ENCODE measurements at places on chromosomes 2 and 18.

DNA sequence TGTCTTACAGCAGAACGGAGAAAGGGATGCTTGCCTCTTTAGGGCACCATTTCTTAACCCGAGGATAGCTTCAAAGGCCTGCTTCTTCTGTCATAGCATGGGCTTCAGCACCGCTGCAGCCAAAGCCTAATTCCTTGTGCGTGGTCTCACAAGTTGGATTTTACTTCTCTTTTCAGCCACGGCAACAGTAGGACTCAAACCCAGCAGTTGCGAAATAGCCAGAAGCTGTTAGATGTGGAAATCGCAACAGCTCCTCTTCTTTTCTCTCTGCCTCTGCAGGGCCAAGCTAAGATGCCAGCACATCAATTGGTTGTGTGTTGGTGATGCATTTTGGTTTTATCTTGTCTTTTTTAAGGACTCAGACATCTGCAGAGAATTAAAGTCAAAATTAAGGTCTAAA is 3.1 kb downstream of the NRXN1 start:
- no peak for DNase-seq

DNA sequence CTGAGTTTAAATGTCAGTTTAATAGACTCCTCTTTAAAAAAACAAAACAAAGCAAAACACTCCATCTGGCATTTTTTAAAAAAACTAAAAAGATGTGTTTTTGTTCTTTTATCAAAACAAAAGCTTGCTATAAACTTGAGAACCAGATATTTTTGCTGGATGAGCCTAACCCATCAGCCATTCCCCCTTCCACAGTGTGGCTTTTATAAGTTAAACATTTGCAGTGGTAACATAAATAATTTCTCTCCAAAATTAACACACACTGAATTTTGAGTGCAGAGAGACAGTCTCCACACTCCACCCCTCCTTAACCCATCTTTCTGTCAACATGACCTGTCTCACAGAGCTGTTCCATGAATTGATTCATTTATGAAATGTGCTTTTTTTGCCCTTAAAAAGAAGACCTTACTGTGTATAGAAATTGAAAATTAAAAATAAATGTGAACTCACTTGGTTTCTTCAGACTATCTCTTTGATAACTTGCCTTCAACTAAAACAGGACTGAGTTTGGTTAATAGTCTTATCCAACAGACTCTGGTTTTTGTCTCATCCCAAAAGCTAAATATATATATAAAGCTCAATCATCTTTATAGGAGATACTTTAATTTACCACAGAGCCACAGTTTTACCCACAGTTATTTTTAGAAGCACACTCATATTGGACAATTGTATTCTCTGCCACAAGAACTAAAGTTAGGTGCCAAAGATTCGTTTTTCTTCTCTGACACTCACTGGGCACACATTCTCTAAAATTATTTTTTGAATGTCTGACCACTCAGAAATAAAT is 64.8 kb upstream of the STK39 start:
- no peak for DNase-seq

DNA sequence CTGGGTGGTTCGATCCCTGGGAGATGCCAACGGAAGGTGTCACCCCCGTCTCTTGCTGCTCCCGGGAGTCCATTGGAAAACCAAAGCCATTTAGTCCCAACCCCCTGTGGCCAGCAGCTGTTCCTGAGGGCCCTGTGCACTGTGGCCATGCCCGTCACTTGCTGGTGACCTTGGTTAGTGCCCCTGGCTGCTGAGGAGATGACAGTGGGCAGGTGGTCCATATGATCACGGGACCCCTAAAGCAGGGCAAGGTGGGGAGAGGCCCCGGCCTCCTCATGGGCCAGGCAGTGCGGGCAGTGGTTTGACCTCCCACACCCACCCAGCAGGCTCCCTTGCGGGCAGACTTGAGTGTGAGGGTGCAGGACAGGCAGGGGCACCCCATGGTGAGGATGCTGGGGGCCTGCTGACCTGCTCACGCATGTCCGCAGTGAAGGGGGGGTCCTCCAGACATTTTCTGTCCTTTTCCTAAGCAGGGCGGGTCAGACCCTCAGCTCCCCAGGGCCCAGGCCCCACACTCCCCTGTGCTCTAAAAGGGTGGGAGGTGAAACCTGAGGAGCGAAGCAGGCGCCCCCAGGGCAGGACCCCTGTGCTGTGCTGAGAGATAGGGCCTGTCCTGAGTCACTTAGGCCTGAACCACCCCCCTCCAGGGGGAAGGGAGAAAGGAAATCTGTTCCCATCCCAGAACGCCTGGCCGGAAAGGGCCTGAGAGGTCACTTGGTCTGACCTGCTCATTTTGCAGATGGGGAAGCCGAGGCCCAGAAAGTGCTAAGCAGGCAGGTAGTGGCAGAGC is 6.8 kb downstream of the ITM2C start:
- DNase-seq: no peak

GRCh38 chr2:210092791-210093190 is 78.4 kb downstream of the KANSL1L start:
- no peak for DNase-seq

- no peak for DNase-seq
These were observed at the start of gene ZAP70 for GRCh38 chr2:97713296-97714083. Gene ZAP70 (plus strand): TSS chr2:97713576. CDS start chr2:97724037, 10,461 bp downstream.

GRCh38 chr2:95158441-95158840 is 1.2 kb downstream of the ZNF514 start:
- DNase-seq: no peak

GRCh38 chr18:31500051-31500688 is 2.2 kb downstream of the DSG2 start:
- no peak for DNase-seq

- peak; percentile 32 for DNase-seq
These were observed 99.4 kb upstream of the EPHA4 start for GRCh38 chr2:221671515-221671914.

GRCh38 chr2:231820786-231821303 is 34.6 kb downstream of the COPS7B start:
- DNase-seq: no peak

Measured in HFFc6 (cell line).